ENCODE measurements at places on chromosomes 2 and 18.

GRCh38 chr2:170814533-170815230 is 2.0 kb upstream of the GAD1 start:
- DNase-seq = no peak

- DNase-seq = peak; percentile 38
These were observed 14.8 kb upstream of the PSD4 start for GRCh38 chr2:113158884-113159553.

GRCh38 chr2:216989340-216990129 is 129.7 kb upstream of the TNP1 start:
- DNase-seq = no peak

DNA sequence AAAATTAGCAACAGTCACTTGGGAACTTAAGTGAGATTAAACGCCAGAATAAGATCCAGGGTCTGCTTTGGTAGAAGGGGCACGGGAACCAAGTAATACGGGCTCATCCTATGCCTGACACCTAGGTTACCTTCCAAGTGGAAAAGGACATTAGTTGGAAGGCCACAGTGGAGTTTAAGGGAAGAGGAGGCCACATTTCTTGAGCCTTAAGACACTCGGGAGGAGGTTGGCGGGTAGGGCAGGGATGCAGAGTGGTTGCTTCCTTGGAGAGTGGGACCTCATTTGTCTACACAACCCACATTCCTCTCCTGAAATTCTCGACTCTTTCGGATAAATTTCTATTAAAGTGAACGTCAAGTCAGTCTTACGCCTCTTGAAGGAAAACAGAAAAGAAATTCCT is 510 bp upstream of the DNAH6 start:
- DNase-seq = no peak

- no peak for DNase-seq
These were observed 437.0 kb downstream of the PARD3B start for GRCh38 chr2:204982303-204982702.

DNA sequence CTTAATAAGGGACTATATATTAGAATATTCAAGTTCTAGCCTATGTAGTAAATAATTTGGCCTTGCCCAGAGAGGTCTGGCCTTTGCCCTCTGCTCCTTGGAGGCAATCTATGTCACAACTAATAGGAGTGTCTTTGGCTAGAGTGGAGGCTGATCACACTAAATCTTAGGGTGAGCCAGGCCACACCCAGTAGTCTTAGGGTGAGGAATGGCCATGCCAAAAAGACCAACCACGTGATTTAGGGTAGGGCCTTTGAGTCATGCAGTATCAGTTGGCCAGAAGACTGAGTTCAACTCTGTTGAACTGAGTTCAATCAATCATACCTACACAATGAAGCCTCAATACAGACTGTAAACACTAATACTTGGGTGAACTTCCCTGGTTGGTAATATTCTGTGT is 26.0 kb upstream of the FLACC1 start:
- DNase-seq = no peak

GRCh38 chr2:217954051-217954450 is 48.7 kb downstream of the TNS1 start:
- no peak for DNase-seq

DNA sequence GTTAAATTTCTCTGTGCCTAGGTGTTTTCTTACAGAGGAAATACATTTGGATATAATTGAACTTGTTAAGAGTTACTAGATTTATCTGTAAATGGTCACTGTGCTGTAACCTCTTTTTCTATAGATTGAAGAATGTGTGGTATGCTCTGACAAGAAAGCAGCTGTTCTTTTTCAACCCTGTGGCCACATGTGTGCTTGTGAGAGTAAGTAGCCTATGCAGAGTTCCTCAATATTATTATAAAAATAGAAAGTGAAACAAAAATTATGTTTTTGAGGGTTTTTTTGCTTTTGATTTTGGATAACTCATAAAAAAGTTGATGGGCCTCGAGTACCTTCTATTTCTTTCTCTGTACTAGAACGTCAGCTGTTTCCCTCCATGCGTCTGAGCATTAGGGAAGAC is 112.4 kb downstream of the MIB1 start:
- no peak for DNase-seq

DNA sequence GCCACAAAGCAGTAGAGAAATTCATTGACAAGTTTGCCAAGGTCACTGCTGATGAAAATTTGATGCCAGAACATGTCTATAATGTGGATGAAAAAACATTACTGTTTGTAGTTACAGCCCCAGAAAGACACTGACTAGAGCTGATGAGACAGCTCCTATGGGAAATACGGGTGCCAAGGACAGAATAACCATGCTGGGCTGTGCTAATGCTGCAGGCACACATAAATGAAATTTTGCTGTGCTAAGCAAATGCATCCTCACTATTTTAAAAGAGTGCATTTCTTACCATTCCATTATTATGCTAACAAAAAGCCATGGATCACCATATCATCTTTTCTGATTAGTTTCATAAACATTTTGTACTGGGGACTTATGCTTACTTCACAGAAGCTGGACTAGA is 208.2 kb downstream of the FHOD3 start:
- no peak for DNase-seq

GRCh38 chr18:63859781-63860475 is 27.6 kb upstream of the SERPINB2 start:
- DNase-seq = no peak

DNA sequence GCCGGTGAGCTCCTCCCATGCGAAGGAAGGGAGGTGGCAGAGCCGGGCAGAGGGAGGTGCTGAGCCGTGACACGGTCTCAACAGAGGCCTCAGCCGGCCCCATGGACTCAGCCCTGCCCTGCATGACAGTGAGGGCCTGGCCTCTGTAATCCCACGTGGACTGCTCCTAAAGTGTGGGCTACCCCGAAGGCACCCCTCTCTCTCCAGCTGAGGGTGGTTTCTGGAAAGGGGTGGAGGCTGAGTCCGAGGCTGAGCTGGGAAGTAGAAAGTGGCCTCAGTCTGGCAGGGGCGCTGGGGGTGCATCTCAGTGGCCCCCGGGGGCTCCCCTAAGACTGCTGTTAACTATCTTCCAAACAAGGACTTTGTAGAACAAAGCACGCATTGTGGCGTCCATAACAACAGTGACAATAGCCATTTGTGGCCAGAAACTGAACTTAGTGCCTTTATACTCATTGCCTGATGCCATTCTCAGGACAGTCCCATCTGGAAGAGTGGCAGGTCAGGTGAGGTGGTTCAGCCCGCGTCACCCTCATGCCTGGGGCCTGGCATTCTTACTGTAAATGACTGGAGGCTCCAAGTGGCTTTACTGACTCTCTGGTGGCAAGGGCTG is 192.4 kb downstream of the TWIST2 start:
- DNase-seq = no peak

DNA sequence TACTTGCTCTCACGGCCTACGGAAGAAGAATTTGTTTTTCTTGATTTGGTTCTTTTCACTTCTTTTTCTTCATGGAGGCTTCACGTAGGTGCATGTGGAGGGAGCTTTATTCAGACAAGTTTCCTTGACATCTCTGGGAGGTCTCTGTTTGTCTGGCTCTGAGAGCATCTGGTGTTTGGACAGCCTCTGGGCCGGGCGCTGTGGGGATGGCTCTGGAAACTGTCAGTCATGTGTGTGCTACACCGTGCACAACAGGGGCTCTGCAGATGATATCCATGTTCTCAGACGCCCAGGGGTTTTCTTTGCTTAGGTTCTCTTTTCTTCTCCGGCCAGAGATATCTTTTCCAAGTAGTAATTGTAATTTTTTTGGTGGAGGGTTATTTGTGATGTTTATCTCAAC is 130.7 kb downstream of the SH3RF3 start:
- no peak for DNase-seq

- peak; percentile 69 for DNase-seq
These were observed 901 bp downstream of the WDFY1 start for GRCh38 chr2:223944166-223944702.

- DNase-seq = no peak
These were observed 510.1 kb downstream of the DCC start for GRCh38 chr18:52850031-52850560.

DNA sequence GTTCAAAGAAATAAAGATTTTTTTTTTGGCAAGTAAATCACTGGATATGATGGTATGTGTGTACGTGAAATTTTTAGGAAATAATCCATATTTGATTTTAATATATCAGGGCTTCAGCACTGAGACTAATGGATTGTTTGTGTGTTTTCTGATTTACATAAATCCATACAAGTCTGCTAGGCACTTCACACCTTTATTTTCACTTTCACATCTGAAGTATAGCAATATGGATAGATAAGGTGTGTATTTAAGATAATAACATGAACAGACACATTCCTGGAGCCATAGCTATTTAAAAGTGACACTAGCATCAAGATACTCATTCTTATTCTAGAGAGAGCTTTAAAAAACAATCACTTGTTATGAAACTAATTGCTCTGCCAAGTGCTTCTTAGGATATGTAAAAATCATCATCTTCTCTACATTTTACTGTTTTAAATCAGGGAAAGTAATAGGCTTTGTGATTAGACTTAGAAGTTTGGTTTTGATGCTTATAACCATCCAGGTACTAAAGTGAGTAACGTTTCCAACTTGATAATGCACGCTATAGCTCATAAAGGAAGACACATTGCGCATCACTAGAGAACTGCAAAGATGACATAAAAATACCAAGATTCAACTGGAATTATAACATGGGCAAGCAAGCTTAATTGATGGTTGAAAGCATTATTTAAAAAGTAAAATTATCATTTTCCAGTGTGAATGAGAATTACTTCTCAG is 208.9 kb downstream of the ZEB2 start:
- DNase-seq = no peak

DNA sequence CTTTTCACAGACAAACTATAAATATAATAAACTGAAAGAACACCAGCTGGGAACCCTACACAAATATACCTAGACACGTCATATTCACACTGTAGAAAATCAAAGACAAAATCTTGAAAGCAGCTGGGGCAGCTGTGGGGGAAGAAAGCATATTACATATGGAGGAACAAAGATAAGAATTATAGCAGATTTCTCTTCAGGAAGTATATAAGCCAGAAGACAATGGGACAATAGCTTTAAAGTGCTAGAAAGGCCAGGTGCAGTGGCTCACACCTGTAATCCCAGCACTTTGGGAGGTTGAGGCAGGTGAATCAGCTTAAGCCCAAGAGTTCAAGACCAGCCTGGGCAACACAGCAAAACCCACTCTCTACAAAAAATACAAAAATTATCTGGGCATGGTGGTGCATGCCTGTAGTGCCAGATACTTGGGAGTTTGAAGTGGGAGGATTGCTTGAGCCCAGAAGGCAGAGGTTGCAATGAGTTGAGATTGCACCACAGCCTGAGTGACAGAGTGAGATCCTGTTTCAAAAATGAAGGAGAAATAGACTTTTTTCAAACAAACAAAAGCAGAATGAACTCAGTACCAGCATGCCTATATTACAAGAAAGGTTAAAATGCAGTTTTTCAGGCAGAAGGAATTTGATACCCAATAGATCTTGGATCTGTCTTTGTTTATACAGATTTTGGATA is 26.8 kb upstream of the ERCC3 start:
- no peak for DNase-seq

DNA sequence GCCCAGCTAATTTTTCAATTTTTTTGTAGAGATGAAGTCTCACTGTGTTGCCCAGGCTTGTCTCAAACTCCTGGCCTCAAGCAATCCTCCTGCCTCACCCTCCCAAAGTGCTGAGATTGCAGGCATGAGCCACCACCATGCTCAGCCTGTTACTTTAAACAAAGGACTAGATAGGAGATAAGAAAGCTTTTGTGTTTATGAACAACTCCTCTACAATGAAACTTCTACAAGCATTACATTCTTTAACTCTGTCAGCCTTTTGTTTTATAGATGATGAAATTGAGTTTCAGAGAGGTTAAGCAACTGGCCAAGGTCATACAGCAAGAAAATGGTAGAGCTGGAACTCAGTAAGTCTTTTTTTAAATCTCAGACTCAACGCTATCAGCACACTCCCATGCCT is 22.7 kb downstream of the ALPK2 start:
- no peak for DNase-seq

DNA sequence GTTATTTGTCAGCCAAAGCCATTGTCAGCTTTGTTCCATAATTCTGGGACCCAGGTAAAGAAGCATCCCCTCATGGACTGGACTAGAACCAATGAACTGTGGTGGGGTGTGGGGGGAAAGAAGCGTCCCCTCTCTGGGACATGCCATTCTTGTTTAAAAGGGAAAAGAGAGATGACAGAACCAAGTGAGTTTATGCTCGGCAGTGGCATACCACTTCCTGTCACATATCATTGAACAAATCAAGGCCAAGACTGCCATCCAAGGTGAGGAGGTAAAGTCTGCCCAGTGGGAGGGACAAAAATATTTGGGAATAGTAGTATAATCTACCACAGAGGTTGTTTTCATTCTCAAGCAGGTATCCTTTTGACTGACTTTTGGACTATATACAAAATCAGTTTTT is 4.7 kb upstream of the GLS start:
- DNase-seq = no peak

DNA sequence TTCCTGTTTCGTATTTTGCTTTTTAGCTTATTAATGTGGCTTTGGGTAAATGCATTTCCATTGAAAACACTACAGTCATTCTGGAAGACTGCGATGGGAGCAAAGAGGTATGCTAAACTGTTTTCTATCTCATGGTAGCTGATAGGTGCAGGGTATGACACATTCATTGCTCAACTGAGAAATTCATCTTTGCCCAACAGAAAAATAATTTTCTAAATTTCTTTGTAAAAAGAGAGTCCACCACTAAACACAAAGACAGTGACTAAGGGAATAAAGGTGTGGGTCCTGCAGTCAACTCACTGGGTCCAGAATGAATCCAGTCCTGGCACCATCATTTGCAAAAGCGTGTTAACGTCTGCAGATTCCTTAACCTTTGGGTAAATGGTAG is 19.9 kb downstream of the ERMN start:
- no peak for DNase-seq

DNA sequence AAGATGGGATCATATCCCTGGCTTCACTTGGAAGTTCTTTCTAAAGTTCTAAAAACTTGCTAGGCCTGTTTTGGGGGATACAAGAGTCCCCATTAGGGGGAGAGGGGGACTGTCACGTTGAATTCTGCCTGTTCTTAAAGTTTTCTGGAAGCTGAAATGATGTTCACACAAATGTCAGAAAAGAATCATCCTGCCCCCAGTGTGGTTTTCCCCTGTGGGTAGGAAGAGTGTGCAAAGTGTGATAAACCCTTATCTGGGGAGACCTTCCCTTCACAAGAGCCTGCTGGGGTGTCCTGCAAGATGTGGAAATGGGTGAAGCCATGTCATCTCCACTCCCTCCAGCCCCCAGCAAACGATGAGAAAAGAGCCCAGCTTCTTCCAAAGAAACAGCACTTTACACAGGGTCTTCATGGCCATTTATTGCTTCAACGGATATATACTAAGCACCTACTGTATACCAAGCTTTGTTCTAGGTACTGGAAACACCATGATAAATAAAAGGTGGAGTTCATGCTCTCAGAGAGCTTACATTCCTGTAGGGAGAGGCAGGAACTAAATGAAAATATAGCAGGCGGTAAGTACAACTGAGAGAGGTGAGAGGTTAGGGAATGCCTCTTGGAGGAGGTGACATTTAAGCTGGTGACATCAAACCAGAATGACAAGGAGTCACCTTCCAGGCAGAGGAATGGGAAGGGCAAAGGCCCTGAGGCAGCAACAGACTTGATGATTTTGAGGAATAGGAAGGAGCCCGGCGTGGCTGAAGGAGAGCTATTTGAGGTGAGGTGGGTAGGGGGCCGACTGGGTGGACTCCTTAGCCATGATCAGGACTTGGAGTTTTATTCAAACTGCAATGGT is 1.6 kb downstream of the MFSD2B start:
- no peak for DNase-seq

All from activated CD8-positive, alpha-beta memory T cell treated with anti-CD3 and anti-CD28 coated beads, Interleukin-2, amount 50 U/mL, for 48 hours (primary cell).